Astrocyte of the cerebellum (primary cell): ENCODE measurements at places on chromosomes 7 and 10.

DNA sequence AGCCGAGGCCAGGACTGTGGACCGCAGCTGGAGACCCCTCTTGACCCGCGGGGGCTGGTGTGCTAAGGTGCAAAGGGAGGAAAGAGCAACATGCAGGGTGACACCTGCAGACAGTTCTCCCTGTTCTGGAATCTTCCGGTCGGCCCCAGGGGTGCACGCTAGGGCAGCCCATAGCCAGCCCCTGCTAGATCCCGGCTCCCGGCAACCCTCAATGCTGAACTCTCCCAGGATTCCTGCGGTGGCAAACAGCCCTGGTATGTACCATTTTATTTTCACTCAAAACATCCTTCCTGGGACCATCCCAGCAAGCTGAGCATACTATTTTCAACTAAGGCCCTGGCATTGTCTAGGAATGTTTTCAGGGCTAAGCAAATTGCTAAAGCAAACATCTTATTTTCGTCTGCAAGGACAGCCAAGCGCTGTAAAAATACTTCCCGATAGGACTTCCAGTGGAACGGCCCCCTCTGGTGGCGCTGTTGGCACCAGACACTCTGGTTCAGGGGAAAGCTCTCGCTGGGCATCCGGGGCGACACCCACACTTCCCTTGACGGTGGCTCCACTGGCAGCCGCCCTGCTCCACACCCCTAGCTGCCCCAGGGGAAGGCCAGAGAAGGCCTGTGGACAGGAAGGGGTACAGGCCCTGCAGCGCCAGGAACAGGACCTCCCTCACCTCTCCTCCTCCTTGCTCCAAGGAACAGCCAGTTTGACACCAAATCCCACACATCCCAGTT is 99.4 kb downstream of the CTBP2 start:
- DNase-seq: peak; percentile 80

- DNase-seq: no peak
Measured at GRCh38 chr7:29895559-29895958, 89.3 kb downstream of the WIPF3 start.

- peak; percentile 15 for DNase-seq
Measured at GRCh38 chr7:114047889-114048288, 129.1 kb upstream of the PPP1R3A start.

DNA sequence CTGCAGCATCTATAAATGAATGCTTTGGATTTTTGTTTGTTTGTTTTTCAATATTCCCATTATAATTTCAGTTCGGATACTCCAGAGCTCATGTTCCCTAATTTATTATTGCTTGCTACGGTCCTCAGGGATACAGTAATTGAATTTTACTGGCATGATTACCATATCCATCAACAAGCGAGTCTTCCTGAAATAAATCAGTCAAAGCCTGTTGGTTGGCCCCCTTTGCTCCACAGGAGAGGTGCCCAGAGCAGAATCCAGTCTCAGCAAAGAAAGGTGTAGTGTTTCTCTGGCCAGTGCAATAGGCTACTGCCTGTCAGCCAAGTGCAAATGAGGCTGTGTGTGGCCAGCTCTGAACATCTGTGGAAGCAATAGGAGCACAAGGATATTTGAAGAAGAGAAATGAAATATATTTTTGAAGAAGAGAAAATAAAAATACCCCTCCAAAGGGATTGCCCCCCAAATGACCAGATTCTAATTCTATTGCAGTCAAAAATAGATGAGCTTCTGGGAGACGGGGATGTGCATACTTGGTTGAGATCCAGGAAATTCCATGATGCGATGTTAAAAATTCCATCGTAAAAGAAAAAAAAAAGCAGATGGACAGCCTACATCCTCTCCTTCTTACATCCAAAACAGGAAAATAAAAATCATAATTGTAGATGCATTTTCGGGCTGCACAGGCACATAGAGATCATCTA is 18.1 kb downstream of the TRIL start:
- DNase-seq: no peak

- DNase-seq: no peak
Measured at GRCh38 chr10:20890491-20891337, 6.4 kb downstream of the NEBL start.

DNA sequence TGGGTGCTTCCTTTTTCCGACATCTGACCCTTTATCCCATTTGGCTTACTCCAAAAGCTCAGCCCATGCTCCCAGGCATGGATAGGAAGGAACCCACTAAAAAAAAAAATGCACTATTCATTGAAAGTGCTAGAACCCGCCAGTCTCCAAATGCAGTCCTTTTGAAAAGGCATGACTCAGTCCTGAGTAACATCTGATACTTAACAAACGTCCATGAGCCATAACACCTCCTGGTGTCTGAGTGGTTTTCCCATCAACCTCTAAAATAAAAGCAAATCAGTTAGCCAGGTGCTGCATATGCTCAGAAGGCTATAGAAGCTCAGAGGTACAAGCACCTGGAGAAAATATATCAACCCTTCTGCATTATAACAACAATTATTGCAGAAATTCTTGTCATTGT is 45.0 kb upstream of the CACUL1 start:
- peak; percentile 18 for DNase-seq

DNA sequence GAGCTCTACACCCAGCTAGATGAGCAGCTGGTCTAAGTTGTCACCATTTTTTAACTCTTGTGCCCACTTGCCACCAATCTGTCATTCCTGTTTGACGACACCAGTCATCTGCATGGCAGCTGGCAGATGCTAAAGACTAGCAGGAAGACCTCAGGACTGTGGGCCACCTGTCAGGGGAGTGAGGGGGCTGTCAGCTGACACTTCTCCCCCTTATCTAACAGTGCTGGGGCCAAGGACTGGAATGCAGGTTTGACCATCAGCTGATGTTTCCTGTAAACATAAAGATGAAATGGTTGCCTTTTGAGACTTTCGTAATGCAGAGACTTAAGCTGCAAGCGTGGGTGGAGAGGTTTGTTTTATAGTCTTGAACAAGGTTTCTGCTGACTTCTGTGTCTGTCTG is 93.5 kb downstream of the WNT2 start:
- no peak for DNase-seq

DNA sequence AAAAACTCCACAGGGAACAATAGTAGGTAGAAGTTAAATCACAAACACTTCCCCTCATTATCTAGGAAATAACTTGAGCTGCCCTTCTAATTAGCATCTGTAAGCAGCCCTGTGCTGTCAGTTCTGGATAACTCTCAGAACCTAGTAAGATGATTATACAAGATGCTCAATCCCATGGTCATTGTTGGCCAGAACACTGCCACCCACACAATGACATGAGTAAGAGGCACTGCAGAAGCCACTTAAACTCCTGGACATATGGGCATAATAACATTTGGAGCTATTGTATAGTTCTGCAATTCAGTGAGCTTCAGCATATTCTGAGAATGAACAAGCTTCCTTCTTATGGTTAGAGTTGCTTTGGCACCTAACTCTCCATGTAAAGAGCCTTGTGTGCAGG is 153.8 kb downstream of the PLPP4 start:
- no peak for DNase-seq

DNA sequence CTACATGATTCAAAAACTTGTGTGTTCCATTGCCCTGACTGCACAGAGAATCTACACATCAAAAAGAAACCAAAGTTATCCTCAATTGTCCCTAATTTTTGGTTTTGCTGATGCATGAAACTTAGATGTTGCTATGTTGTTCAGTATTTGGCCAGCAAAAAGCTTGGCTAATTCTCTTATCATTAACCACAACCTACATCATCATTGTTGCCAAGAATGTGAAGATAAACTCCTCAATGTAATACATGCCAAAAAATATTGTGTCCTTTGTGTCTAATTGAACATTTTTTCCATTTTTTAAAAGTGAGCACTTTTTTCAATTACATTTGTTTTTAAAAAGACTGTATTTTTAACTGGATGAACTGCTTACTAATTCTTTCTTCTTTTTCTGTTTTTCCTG is 268.0 kb upstream of the SEMA3D start:
- DNase-seq: peak; percentile 24

DNA sequence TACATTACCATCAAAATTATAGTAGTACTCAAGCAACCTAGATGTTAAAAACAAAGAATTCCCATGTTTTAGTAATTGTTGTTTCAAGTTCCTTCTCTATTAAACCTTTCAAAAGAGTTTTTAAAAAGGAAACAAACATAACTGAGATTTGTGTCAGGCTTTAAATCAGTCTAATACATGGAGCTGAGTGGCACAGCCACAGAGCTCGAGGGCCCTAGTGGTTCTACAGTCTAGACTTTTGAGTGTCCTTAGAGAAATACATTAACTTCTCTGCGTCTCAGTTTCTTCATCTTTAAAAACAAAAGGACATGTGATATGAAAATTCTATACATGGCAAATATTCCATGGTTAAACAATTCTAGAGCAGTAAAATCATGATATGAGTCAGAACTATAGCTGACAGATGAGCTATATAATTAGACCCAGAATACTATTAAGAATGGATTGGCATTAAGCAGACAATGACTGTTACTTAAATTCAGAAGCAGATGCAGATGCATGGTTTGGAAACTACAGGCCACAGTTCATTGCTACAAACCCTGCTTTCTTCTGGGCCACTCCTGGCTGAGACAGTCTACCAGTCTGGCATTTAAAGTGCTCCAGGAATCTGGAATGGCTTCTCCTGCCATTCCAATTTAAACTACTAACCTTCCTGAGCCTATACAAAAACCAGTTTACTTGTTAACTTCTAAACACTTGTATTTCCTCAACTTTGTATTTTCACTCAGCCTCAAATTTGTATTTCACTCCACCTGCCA is 77.4 kb downstream of the EPC1 start:
- DNase-seq: no peak

DNA sequence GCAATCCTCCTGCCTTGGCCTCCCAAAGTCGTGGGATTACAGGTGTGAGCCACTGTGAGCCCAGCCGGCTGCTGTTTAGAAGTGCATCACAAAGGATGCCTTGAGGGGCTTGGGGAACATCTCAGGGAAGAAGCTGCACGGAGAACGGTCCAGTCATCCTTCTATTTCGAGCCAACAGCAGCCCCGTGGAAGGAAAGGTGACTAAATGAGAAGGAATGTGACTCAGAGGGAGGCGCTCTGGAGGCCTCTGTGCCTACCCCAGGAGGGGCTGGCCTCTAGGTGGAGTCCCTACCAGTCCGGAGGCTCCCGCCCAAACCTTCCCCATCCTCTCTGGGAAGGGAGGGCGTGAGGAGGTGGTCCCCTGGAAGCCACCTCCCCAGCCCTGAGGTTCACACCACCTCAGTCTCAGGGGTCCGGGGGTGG is 76.2 kb downstream of the CTBP2 start:
- DNase-seq: peak; percentile 82

GRCh38 chr7:45145881-45146280 is 11.7 kb upstream of the RAMP3 start:
- DNase-seq: no peak

GRCh38 chr10:1166828-1167275 is 110.7 kb downstream of the WDR37 start:
- DNase-seq: no peak

DNA sequence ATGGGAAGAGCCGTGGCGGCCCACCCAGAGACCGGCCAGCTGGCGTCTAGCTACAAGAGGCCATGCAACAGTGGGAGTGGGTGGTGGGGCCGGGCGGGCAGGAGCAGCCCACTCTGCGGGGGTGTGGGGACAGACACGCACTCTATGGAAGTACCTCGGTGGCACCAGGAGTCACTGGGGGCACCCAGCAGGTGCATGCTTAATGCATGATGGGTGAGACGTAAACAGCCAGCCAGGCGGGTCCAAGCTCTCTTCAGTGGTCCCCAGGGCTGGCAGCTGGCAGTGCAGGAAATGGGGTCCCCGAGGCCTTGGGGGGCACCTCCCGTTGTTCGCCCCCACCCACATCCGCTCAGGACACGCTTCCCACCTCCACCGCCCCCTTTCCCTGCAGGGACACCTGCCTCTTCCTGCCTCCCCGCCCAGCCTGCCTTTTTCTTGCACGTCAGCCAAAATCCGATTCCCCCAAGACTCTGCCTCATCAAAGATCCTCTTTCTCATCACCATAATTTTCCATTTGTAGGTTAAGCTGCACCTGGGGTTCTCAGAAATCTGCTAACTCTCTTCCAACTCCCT is 22.6 kb upstream of the PSMG3 start:
- DNase-seq: no peak

DNA sequence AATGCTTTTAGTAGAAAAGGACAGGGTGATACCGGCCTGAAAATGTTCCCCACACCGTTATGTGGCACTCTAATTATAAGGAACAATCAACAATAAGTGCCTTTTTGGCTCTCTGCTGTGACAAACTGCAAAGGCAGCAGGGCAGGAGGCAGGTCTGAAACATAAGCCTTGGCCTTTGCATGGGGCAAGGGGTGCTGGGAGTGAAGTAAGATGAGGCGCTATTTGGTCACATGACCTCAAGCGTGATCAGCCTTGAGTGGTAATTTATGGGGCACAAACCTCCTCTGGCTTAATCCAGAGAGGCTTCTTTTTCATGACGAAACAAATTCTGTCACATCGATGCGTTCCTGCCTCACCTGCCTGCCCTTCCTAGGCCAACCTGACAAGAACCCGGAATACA is 202.7 kb downstream of the TAX1BP1 start:
- no peak for DNase-seq

GRCh38 chr10:50861370-50861769 is 24.1 kb downstream of the A1CF start:
- DNase-seq: no peak

- peak; percentile 46 for DNase-seq
Measured at GRCh38 chr7:133703547-133703946, 423.6 kb upstream of the LRGUK start.

- no peak for DNase-seq
Measured at GRCh38 chr7:23894892-23895569, 185.0 kb downstream of the STK31 start.

DNA sequence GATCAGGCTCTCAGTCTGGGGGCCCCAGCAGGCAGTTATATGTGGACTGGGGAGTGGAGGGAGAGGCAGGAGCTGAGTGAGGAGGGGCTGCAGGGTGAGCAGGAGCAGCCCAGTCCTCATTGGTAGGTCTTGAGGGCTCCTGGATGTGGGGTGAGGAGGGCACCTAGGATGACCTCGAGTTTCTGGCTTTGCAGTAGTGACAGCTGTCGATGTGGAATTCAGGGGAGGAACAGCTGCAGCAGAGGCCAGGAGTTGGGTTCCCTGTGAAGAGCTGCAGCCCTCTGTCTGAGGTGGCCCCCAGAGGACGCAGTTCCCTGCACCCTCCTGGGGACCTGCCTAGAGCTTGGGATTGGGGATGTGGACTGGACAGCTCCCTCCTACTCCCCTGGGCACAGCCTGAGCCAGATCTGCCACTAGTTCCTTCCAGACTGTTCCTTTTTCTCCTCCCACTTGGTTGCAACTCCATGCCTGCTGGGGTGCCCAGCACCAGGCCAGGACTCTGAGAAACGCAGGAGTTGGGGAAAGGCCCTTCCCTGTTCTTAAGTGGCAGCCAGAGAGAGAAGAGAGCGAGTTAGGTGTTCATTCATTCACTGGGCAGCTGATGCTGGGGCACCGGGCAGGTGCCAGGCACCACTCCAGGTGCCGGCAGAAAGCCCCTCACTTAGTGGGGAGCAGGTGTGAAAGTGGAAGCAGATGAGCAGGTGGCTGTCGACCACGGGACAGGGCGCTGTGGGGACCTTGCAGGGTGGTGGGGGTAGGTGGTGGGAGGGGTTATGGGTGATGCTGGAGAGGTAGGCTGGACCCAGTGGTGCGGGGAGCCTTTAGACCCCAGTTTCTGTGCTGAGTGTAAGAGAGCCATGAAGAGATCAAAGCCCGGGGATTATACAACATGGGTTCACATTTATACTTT is 57.9 kb downstream of the PRF1 start:
- no peak for DNase-seq
